ENCODE measurements at places on chromosomes 16 and 17.

DNA sequence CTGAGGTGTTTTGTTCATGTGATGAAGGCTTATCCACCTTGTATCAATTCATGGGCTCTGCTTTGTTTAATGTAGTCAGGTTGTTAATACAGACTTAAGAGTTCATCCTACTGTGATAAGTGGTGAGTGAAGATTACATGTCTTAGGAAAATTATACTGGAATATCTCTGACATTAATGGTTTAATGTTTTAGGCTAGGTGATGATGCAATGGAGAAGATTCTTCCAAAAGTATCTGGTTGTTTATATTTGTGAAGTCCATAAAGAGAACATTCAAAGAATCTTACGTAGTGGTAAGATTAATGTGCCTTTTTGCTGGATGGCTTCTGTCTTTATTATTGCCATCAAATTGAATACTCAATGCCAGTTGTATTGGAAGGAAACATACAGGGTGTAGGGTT lies 236.4 kb downstream of the BCAS3 start:
- no peak for DNase-seq

- DNase-seq, result peak; percentile 18
These were observed 5.2 kb downstream of the AHSP start for GRCh38 chr16:31532896-31533295.

DNA sequence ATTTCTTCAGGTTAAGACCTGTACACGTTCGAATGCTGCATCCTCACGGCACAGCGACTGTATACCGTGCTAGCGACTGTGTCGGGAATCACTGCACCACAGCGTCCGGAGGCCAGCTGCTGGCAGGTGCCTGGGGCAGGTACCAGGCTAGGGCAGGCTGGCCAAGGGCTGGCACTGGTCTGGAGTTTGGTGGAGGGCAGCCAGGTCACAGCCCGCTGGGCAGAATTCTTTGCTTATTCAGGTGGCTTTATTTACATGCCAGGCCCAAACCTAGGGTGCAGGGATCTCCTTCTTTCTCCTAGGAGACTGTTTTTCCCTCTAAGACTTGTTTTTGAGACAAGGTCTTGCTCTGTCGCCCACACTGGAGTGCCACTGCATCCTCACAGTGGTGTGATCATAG lies 37.9 kb downstream of the COTL1 start:
- no peak for DNase-seq

DNA sequence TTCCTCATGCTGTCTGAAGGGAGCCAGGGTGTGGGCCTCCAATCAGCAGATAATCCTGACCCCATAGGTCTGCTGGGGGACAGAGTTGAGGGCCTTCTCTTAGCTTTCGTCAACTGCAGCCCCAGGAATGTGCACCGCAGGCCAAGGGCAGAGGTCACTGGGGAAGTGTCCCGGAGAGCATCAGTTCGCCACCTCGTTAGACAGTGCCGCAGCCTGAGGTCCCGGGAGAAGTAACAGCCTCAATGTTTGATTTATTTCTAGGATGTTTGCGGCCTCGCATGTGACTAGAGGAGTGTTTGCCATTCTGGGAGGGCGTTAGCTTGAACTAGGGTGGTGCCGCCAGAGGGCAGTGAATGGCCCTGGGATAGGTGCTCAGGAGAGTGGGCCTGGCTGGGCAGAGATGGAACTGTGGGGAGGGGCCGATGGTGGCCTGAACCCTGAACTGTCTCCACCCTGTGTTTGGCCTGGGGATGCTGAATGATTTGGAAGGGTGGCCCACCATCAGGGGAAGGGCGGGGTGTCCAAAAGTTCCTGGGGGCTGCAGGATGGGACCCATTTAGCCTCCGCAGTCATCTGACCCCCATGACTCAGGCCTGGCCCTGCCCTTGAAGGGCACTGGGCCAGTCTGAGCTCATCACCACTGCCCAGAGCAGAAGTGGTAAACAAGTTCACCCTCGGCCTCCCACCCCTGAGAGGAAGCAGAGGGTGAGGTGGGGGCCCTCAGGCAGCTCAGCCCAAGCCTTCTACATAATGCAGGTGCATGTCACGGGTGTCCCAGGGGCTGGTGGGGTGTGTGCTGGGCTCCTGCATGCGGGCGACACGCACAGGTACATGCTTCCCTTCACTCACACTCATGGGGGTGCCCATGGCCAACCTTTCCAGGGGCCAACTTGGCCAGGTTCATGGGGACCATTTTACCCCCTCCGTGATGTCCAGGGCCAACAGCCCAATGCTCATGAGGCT lies 12.4 kb upstream of the TAC4 start:
- DNase-seq, result peak; percentile 48

GRCh38 chr16:1581804-1582203 lies 30.1 kb downstream of the IFT140 start:
- no peak for DNase-seq

- DNase-seq, result no peak
These were observed 47.7 kb upstream of the MEAK7 start for GRCh38 chr16:84552135-84552534.

- no peak for DNase-seq
These were observed 16.6 kb upstream of the NOS2 start for GRCh38 chr17:27816946-27817345.

DNA sequence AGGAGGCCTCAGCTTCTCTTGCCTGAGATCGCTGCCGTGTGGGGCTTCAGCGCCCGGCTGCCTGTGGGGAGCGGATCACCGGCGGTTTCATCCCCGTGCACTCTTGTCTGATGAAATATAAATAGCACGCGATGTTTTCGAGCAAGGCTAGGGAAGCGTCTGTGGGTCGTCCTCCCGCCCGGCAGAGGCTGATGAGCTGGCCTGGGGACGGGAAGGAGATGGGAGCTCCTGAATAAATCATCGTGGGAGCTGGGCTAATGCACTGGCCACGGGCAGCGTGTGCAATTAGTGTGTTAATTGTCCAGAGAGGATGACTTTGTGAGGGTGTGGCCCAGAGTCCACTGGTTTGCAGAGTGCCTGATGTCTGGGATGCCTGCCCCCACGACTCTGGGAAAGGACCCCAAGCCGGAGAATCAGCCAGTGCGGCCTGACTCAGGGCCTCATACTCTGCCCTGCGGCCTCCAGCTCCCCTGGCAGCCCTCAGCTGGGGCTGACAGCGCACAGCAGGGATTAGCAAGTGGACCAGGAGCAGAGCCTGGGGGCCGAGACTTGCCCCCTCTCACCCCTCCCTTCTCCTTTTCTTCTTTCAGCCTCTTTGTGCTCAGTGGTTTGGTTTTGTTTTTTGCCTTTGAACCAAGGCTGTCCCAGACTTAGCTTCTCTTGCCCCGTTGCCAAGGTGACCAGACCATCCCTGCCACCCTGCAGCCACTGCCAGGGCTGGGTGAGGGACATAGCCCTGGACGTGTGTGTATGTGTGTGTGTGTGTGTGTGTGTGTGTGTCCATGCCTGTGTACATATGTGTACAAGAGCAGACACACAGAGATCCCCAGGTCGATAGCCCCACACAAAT lies 21.4 kb downstream of the KCNJ12 start:
- DNase-seq, result no peak

- no peak for DNase-seq
These were observed 157.3 kb downstream of the AATF start for GRCh38 chr17:37106049-37106448.

DNA sequence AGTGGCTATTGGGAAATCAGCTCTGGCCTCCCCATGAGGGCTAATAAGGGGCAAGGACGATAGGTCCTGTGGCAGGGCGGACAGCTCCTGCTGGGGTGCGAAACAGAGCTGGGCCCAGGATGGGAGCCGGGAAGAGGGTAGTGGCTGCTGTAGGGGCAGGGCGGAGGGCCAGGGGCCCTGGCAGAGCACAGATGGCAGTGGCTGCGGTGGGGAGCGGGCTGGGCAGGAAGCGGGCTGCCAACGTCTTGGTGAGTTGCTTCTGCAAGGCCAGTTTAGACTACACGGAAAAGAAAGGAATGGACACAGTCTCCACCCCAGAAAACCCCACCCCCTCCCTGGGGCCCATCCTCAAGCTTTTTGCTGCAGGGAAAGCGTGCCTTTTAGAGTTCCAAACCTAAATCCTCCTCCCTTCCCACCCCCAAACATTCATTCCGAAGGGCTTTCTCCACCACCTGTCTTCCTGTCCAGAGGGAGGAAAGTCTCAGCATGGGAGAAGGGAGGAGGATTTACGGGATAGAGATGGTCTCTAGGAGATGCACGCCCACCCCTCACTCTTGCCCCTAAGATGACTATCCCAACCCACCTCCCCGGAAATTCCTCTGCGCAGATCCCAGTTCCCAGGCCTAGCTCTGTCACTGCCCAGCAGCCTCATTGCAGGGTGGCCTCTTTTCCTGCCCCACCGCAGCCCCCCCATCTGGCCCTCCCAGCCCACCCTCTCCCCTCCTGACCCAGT lies 7.1 kb downstream of the NKIRAS2 start:
- no peak for DNase-seq

GRCh38 chr16:3695610-3696369 lies 21.5 kb downstream of the TRAP1 start:
- peak; percentile 33 for DNase-seq

GRCh38 chr17:49707246-49707607 lies 537 bp downstream of the SLC35B1 start:
- no peak for DNase-seq

GRCh38 chr16:12651765-12652512 lies 151.7 kb downstream of the CPPED1 start:
- DNase-seq, result no peak

DNA sequence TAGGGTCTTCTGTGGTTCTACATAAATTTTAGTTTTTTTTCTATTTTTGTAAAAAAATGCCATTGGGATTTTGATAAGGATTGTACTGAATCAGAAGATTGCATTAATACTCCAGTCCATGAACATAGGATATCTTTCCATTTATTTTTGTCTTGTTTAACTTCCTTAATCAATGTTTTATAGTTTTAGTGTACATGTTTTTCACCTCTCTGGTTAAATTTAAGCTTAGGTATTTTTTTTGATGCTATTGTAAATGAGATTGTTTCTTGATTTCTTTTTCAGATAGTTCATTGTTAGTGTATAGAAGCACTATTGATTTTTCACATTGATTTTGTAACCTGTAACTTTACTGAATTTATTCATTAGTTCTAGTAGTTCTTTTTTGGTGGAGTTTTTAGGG lies 35.4 kb downstream of the ITGAM start:
- DNase-seq, result no peak

DNA sequence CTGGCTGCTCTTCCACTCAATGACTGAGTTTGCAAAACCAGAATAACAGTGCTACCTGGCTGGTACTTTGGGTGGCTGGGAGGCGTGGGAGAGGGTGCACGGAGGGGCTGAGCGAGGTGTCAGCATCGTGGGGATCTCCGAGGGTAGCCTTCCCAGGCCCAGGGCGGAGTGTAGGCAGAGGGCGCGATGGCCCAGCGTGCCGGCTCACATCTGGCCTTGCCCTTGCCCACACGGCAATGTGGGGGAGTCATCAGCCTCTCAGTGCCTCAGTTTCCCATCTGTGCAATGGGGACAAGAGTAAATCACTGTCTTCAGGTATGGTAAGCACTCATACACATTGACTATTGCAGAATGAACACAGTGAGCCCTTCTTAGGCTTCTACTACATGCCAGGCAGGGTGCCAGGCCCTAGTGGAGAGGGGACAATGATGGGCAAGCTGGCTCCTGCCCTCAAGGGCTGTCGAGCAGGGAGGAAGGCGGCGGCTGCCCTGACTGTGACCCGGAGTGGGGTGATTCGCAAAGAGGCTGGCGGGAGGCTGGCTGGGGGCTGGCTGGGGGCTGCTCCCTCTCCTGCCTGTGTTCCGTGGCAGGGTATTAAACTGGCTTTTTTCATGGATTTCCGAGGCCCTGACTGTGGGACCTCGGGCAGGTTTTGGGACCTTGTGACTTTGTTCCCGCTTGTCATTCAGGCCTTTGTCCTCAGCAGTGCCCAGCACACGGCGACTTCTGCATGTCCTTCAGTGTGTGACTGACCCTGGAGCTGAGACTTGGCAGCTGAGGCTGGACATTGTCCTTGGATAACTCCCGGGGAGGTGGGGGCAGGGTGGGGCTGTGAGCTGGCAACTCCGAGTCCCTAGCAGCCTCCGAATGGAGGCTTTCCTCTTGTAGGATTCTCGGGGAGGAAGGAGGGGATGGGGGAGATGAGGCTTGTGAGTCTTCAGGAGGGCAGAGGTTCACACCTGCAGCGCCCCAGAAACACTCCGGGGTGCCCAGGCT lies 243.1 kb downstream of the SEC14L1 start:
- DNase-seq, result no peak
